Ureter (tissue), 1 donor: ENCODE measurements at places on chromosomes 12 and 14.

DNA sequence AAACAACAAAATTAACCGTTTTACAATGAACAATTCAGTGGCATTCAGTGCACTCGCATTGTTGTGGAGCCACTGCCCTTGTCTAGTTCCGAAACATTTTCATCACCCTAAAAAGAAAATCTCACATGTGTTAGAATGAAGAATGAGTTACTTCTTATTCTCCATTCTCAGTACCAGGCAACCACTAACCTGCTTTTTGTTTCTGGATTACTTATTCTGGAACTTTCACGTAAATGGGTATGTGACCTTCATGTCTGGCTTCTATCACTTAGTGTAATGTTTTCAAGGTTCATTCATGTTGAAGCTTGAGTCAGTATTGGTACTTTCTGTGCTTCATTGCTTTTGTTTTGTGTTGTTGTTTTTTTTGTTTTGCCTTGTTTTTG lies 15.6 kb downstream of the RCOR1 start:
- no peak for DNase-seq

- DNase-seq: no peak
Observed at GRCh38 chr12:58521796-58522195, 398.5 kb downstream of the LRIG3 start.

GRCh38 chr12:49983892-49984291 lies 11.1 kb downstream of the AQP6 start:
- no peak for DNase-seq

DNA sequence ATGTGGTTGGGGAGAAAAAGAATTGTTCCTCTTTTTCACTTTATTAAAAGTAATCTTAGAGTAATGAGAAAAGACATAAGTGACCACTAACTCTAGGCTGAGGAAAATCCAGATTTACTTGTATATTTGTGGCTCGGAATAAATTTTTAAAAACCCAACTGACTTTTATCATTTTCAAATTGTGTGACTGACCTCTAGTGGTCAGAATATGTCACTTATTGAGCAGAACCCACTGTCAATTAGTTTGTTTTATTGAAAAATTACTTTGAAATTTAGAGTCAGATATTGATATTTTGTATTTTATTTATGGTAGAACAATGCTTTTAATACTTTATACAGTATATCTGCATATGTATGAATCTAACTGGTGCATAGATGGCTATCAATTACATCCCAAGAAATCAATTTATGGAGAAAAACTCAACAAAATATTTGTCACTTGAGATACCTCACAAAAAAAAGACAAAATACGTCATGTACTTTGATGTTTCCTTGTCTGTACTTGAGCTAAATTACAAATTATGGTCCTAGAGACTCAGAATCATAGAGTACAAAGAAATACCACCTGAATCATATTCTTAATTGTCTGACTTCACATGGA lies 229.4 kb downstream of the CNTN1 start:
- no peak for DNase-seq

GRCh38 chr12:38690646-38691045 lies 214.7 kb downstream of the CPNE8 start:
- DNase-seq: no peak

DNA sequence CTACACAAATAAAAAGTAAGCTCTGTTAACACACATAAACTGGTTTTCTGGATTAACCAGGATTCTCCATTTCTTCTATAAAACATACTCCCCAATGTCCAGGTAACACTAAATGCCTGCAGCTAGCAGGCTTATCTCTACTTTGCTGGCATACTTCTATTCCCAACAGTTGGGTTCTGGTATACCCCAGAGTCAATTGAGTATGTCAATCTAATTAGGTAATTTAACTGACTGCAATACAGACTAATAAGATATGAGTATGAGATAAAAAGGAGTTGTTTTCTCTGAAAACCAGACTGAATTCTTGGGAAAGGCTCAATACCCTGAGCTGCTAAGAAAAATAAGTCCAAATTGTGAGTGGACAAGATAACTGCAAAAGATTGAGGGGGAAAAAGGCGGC lies 9.4 kb upstream of the NT5DC3 start:
- no peak for DNase-seq

GRCh38 chr14:100443603-100444002 lies 120.5 kb downstream of the SLC25A47 start:
- no peak for DNase-seq

DNA sequence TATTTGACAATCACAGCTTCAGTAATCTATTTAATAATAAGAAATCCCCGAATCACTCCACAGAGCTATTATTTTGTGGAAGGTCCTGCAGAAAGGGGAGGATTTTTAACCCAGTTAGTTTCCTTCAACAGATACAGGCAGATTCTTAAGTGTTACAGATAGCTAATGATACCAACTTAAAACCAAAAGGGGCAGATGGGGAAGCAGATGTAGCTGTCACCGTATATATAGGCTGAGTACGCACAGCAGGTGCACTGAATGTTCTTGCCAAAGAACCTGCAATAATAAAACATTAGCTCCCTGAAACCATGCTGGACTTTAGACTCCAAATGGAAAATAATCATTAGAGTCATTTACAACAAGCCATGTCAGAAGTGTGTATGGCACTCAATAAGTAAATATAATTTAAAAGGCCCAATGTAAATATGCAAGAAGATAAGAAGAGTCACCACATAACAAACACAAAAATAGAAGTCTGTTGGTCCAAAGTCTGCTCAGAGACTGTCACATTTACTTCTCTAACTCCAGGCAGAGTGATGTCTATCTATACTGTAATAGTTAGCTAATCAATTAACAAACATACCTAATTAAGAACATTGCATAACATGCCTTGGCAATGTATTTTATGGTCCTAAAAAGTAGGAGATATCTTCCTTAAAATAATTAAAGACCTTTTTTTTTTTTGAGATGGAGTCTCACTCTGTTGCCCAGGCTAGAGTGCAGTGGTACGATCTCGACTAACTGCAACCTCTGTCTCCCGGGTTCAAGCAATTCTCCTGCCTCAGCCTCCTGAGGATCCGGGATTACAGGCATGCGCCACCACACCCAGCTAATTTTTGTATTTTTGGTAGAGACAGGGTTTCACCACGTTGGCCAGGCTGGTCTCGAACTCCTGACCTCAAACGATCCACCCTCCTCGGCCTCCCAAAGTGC lies 78.8 kb downstream of the SEC23A start:
- no peak for DNase-seq

GRCh38 chr12:33026791-33027190 lies 130.2 kb upstream of the PKP2 start:
- no peak for DNase-seq

DNA sequence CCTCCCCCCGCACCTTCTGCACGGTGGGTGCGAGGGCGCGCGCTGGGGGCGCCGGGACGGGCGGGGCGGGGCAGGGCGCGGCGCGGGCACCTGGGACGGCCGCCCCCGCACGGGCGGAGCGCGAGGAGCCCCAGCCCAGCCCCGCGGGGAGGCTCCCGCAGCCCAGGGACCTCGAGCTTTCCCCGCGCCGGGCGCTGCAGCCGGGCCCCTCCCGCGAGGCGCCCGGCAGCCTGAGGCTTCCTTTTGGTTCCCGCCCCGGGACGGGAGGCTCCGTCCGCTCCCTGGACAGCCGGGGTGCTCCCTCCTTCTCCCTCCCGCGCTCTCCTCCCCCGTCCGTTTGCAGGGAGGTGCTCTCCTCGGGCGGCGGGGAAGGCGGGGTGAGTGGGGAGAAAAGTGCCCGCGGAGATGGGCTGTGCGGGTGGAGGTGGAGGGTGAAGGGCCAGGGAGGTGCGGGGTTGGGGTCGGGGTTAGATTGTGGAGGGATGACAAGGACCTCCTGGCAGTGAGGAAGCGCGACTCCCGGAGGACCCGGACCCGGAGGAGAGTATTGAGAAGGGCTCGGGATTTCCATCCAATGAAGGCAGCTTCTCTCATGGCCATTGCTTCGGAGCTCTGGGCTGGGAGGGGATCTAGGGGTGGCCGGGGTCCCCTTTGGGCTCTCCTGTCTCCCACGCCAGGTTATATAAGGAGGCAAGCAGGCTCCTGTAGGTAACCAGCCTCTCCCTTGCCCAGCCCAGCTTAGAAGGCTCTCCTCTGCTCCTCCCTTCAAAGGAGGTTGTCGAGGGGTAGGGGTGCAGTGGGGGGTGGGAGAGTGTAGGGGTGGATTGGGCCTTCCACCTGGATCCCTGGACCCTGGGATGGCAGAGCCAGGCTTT lies 645 bp downstream of the JDP2 start:
- DNase-seq: peak; percentile 66

- DNase-seq: no peak
Observed at GRCh38 chr12:93273834-93274564, 103.7 kb upstream of the NUDT4 start.

DNA sequence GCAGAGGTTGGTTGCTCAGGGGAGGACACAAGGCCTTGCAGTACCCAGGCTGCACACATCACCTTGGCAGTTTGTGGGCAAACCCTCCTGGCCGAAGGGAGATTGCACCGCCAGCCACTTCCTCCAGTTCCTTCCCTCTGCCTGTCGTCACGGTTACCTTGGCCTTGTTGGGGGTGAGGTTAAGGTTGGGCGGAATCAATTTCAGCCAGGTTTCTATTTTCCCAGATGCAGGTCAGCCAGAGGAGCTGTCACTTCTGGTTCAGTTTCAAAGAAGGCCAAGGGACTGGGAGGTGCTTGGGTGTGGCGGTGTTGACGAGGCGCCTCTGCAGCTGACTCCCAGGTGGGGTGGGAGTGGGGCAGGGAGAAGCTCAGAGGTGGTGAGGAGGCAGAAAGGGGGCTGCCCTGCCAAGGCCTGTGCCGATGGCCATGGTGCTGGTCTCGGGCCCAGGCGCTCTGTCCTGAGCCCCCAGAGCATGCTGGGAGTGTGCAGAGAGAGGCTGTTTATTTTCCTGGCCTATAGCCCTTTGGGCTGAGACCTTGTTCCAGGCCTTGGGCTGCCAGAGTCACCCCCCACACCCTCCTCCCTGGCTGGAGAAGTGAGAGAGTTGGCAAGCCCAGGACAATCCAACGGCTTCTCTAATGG lies 31.4 kb downstream of the JDP2 start:
- no peak for DNase-seq

GRCh38 chr12:52130711-52131110 lies 51.2 kb downstream of the SMIM41 start:
- DNase-seq: no peak

- no peak for DNase-seq
Observed at GRCh38 chr12:5036031-5036430, 7.6 kb upstream of the KCNA5 start.

DNA sequence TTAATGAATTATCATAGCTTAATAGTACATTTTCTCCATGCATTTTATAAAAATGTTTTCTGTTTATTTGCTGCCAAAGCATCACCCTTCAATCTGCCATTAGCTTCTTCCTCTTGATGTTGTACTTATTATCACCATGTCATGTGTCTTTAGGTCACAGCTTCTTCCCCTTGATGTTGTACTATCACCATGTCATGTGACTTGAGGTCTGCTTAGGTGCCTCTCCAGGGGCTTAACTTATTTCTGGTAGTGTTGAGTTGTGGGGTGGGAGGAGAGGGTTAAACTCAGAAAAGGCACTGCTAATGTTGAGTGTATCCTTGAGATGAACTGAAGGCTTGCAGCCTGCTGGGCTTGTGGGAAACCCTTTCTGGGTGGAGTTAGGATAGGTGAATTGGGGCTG lies 87.8 kb downstream of the DAAM1 start:
- DNase-seq: no peak

GRCh38 chr12:129753586-129753985 lies 150.2 kb downstream of the TMEM132D start:
- DNase-seq: no peak

DNA sequence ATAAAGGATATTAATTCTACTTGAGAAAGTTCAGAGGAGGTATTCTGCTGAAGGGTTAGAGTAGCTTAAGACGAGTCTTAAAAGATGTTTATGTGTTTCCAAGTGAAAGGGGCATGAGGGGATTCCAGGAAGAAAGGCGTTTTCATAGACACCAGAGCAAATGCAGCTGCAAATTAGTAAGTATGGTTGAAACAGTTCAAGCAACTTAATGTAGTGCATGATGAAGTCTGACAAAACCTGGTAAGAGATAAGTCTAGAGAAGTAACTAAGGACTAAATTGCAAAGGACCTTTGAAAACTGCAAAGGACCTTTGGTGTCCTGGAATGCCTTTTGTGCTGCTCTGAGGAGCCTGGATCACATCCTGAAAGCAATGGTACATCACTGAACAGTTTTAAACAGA lies 11.5 kb downstream of the LUM start:
- no peak for DNase-seq

- no peak for DNase-seq
Observed at GRCh38 chr12:16949871-16950667, 344.1 kb upstream of the LMO3 start.

DNA sequence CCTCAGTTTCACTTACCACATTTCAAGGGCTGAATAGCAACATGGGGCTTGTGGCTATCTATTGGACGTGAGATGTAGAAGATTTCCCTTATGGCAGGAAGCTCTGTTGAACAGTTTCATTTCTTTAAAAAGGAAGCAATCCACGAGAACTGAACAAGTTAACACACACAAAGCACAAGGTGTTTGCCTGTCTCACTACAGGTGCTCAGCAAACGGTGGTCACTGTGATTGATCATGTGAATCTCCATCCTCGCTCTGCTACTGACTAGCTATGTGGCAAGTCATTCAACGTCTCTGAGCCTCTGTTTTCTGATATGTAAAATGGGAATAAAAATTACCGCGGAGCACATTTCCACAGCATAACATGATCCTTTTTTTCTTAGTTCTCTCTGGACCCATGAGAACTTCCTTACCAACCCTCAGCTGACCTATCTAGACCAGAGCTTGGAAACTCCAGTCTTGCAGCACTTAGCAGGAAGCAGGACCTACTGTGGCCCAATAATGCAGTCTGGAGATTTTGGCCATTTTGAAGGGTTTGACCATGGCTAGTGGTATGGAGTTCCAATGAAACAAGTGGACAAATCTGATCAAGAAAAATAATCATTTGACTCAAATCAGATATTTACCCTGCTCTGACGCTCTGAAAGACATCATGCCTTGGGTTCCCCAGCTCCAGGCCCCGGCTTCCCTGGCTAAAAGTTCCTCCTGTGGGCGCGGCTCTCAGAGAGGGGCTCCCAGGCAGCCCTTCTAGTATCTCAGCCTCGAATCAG lies 278.8 kb downstream of the ZFP36L1 start:
- DNase-seq: no peak

- DNase-seq: no peak
Observed at GRCh38 chr12:71415336-71416231, 24.0 kb upstream of the LGR5 start.

- DNase-seq: no peak
Observed at GRCh38 chr12:50394469-50395029, 1.9 kb downstream of the FAM186A start.

GRCh38 chr12:119683816-119684215 lies 15.9 kb downstream of the PRKAB1 start:
- no peak for DNase-seq
